CD4-positive, alpha-beta T cell (primary cell): ENCODE measurements at places on chromosomes 2 and 18.

GRCh38 chr18:37238282-37239108, 327.1 kb downstream of the CELF4 start:
- no peak for DNase-seq

DNA sequence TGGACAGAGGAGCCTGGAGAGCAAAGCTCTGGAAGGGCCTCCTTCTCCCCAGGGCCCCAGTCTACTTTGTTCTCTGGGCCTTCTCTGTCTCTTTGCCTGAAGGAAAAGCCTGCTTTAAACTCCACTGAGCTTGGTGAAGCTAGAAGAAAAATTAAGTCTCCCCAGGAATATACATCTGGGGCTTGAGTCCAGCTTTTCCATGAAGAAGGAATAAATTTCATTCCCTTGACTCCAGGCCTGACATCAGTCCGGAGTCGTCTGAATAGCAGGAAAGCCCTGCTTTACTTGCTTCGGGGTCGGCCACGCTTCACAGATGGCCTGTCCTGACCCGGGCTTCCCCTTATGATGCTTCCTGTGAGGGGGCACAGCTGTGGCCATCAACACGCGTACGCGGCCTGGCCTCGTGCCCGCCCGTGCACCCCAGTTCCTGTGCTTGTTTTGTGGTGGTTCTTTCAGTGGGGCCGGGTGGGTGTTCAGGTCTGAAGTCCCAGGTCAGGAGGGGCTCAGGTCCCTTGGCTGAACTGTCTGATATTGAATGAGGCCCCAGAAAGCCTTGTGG, 73.6 kb downstream of the ACOXL start:
- no peak for DNase-seq

DNA sequence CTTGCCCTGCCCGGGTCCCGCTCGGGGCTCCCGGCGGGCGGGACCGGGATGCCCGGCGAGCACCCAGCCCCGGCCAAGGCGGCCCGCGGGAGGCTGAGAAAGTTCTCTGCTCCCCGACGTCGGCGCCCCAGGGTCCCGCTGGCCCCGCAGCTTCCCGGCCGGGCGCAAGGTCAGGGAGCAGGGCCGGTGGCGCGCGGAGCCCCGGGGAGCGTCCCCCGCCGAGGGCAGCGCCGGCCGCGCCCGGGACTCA, 331 bp downstream of the SERPINE2 start:
- no peak for DNase-seq

GRCh38 chr2:157264099-157264498, 6.6 kb downstream of the GALNT5 start:
- no peak for DNase-seq

GRCh38 chr2:71919708-71920107, 228.0 kb downstream of the CYP26B1 start:
- no peak for DNase-seq

- no peak for DNase-seq
Observed at GRCh38 chr2:188984065-188984491, 9.9 kb downstream of the COL3A1 start.

DNA sequence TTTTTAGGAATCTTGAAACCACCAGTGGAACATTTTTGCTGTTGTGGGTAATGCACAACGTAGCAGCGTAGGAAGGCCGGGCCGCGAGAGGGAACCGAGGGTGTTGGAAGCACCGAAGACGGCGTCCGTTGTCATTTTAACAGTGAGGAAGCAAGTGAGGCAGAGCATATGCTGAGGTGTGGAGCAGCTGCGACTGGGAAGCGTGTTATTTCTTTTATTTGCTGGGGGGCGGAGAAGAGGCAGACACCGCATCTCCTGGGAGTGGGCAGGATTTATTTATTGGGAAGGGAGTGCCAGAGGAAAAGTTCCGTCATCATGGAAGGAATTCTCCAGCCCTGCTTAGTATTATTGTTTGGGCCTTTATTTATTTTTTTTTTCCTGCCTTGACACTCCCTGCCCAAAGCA, 232.8 kb downstream of the KLHL29 start:
- DNase-seq = no peak

DNA sequence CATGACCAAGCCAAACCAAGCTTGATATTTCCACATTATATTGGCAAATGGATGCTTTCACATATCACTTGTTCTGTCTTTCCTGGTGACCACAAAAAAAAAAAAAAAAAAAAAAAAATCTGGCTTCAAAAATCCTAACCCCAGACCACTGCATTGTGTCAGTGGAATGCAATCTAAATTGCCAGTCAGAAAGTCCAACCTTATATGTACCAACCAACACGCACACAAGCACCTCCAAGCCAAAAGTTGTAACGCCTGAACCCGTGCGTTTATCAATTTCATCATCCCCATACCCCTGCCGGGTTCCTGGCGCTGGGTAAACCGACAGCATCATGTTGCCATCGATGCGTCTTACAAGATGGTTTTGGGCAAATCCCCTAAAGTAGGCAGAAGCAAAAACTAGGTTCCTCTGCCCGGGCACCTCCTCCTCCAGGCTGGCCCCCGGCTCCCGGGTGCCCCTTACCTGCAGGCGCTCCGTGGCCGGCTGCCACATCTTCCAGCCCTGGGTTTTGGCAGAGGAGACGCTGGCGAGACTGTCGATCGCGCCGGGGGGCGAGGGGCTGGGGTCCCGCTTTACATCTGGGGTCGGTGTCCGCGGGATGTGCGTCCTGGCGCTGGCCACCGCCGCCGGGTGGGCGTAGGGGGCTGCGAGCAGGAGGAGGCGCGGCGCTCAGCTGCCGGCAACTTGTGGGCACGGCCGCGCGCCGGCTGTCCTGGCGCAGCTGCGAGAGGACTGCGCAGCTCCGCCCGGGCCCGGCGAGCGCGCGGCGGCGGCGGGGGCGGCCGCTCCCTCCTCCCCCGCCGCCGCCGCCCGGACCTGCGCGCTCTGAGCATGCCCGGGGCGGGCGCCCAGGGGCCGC, at the start of gene PID1:
Gene PID1 (minus strand): TSS at position 737 of the 860 bp plus-strand sequence. CDS start 244 bp downstream, at position 493.
- peak; percentile 17 for DNase-seq

DNA sequence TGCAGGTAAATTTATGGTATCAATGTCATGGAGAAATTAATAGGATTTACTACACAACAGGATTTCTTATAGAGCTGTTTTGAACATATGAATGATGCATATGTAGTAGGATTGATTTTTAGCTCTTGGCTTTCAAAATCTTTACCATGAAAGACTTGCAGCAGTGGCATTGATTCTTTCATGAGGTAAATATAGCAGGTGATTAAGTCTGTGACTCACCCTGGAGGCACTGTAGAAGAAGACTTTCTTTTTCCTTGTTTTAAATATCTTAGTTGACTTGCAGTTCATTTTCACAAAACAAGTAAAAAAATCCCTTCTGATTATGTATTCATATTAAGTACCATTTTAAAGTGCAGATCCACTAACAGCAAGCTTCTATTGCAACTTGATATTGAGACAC, 463.0 kb downstream of the FBXO15 start:
- no peak for DNase-seq

GRCh38 chr18:3246635-3247239, 864 bp upstream of the MYL12A start:
- DNase-seq = no peak

- DNase-seq = no peak
Observed at GRCh38 chr18:7579176-7579917, 12.2 kb downstream of the PTPRM start.

GRCh38 chr2:135650721-135651120, 90.9 kb upstream of the UBXN4 start:
- no peak for DNase-seq
